ENCODE measurements at places on chromosomes 13 and 19.

- DNase-seq: no peak
These were observed 54.4 kb upstream of the MEDAG start for GRCh38 chr13:30851697-30852096.

DNA sequence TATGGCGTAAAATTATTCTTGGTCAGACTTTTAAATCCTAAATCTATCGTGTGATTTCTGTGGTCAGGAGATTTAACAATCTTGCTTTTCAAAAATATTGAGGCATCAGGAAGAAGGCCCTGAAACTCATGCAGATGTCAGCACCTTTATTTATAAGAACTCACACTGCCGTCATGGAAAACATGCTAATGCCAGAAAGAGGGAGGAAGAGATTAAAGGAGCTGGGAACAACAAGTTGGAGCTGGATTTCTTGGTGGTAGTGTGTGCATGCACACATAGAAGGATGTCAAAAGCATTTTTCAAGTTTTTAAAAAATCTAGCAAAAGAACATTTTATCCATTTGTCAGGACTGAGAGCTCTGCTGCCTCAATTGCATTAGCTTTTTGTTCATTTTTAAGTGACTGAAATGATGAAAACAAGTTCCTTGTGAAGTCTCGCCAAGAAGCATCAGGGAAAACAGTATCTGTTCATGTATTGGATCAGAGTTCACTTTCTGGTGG lies 342.5 kb downstream of the SPRY2 start:
- no peak for DNase-seq

DNA sequence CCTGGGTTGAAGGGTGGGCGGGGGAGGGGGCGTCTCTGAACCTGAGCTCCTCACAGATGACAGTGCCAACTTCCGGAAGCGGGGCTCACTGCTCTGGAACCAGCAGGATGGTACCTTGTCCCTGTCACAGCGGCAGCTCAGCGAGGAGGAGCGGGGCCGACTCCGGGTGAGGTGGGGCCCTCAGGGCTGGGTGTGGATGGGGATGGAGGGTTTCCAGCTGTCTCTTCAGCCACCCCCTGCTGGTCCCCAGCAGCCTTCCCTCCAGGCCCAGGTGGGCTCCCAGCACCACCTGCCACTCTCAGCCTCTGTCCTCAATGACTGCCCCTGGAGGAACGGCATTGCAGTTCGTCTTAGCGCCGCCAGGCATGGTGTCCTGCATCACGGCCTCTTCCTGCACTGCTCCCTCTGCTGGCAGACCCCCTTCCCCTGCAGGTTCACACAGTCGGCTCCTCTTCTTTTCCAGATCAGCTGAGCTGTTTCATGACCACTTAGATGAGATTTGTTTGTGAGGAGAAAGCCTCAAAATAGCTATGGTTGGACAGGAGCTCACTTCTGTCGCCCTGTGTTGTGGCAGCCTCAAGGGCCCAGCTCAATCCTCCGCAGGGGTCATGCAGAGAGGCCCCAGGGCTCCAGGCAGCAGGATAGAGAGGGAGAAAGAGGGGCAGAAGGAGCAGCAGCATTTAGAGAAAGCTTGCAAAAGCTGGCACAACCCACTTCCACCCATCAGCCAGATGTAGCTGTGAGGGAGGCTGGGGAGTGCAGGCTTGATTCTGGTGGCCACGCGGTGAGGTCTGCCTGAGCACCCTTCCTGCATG lies 2.5 kb upstream of the GARIN5A start:
- no peak for DNase-seq

- DNase-seq: no peak
These were observed 1.5 kb upstream of the NRTN start for GRCh38 chr19:5803441-5803751.

Measured in kidney epithelial cell (primary cell).